Mesenchymal stem cell (in vitro differentiated cells and primary cell): ENCODE measurements at places on chromosomes 11 and 22.

DNA sequence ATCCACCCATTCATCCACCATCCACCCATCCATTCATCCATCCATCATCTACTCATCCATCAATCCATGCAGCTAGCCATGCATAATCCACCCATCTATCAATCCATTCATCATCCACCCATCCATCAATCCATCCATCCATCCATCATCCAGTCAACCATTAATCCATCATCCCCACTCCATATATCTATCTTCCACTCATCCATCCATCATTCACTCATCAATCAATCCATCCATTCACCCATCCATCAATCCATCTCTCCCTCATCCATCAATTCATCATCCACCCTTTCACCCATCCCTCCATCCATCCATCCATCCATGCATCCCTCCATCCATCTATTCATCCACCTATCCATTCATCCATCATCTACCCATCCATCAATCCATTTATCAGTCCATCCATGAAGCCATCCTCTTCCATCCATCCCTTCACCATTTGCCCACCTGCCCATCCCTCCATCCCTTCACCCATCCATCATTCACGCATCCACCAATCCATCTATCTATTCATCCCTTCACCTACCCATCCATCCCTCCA is 689.4 kb downstream of the BRD1 start:
- H3K36me3 ChIP-seq, result no peaks in the 10 kb centered on the region
- no peak overlapping the region for H3K27ac ChIP-seq
- H3K27me3 ChIP-seq, result no peaks in the 10 kb centered on the region
- H3K4me1 ChIP-seq, result no peaks in the 10 kb centered on the region
- DNase-seq, result no peak

DNA sequence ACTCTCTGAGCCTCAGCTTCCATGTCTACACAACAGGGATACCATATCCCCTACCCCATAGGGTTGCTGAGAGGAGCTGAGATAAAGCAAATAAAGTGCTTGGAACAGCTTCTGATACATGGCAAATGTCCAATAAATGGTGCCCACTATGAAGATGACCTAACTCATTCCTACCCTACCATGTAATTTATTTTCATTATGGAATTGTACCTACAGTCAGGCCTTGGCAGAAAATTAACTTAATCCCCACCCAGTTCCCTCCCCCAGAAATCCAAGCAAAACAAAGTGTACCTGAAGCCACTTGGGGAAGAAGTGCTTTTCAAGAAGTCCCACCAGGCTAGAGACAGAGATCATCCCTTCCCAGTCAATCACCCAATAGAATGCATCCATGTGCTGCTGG is 10.8 kb downstream of the SRRD start:
- H3K27ac ChIP-seq, result peak overlapping the region; percentile 53
- H3K27me3 ChIP-seq, result no peaks in the 10 kb centered on the region
- peaks cover 3% of the 10 kb centered on the region for H3K4me1 ChIP-seq
- no peak for DNase-seq
- H3K4me3 ChIP-seq, result no peak overlapping the region
- H3K36me3 ChIP-seq, result peaks cover 55% of the 10 kb centered on the region

DNA sequence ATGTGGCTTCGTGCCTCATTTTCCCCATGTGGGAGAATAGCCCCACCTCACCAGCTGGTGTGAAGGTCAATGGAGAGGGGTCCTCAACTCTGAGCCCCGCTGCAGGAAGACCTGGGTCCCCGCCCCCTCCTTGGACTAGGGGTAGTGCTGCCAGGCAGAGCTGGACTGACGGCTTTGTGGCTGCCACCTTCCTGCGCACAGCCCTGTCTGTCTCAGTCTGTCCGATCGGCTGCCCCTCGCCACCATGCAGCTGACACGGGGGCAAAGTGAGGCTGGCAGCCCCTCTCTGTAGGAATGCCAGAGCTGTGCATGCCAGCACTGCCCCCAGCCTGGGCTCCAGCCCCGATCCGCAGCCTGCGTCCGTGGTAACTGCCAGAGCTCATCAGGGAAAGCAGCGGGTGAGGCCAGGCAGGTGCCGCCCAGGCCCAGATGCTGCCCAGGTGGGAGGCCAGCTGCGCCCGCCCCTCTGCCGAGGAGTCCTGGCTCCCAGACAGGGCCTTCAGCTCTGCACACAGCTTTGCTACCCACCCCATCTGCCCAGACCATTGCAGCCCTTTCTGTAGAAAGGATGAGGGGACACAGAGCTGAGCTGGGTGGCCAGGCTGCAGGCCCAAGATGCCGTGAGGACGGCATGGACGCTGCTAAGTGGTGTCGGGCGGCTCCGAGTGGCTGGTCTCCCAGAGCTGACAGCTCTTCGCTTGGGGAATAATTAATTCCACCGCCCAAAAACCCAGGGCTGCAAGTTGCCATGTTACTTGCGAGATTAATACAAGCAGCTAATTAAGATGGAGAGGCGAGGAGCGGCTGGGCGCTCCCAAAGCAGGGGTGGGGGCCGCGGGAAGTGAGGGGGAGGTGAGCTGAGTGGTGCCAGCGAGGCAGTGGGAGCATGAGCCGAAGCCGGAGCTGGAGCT is 19.5 kb upstream of the FLRT1 start:
- no peaks in the 10 kb centered on the region for H3K36me3 ChIP-seq
- H3K27me3 ChIP-seq, result peaks cover 10% of the 10 kb centered on the region
- no peak overlapping the region for H3K27ac ChIP-seq
- no peak for DNase-seq

GRCh38 chr22:29258407-29259252 is 9.2 kb downstream of the RHBDD3 start:
- H3K4me3 ChIP-seq, result no peak overlapping the region
- DNase-seq, result no peak
- H3K36me3 ChIP-seq, result peaks cover 10% of the 10 kb centered on the region
- no peak overlapping the region for H3K27ac ChIP-seq
- H3K4me1 ChIP-seq, result peaks cover 2% of the 10 kb centered on the region

GRCh38 chr22:35544827-35545226 is 4.2 kb downstream of the RASD2 start:
- H3K4me1 ChIP-seq, result peaks cover 22% of the 10 kb centered on the region
- DNase-seq, result no peak
- H3K27me3 ChIP-seq, result peaks cover 68% of the 10 kb centered on the region
- no peak overlapping the region for H3K4me3 ChIP-seq
- H3K27ac ChIP-seq, result no peak overlapping the region

DNA sequence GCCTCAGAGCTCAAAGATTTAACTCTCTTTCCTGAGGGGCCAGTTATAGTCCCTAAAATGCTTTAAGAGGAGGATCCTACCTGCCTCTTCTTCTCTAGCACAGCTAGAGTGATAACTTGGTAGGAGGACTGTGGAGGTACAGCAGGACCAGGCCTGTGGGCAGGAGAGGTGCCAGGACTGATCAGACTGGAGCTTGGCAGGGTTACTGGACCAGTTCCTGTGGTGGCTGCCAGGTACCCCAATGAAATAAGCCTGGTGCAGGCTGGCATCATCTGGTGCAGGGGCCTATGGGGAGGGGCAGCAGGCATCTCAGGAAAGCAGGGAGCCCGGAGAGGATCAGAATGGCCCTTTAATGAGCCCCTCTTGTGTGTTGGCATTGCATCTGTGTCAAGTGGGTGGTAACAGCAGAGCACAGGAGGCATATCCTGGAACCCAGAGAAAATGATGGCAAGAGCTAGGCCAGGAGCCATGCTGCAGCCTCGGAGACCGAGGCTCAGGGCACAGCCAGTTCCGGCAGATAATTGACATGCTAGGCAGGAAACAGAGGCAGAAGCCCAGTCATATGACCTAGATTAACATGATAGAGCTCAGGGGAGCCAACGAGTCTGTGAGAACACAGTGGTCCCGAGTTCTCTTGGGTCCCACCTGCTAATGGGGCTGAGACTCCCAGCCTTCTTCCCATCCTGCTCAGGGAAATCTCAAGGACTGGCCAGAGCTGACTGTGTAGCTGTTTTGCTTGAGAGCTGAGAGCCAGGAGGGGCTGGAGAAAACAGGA is 187.5 kb upstream of the ZBED5 start:
- DNase-seq, result no peak
- no peak overlapping the region for H3K27ac ChIP-seq
- peaks cover 34% of the 10 kb centered on the region for H3K27me3 ChIP-seq
- H3K4me1 ChIP-seq, result no peaks in the 10 kb centered on the region
- no peaks in the 10 kb centered on the region for H3K36me3 ChIP-seq

DNA sequence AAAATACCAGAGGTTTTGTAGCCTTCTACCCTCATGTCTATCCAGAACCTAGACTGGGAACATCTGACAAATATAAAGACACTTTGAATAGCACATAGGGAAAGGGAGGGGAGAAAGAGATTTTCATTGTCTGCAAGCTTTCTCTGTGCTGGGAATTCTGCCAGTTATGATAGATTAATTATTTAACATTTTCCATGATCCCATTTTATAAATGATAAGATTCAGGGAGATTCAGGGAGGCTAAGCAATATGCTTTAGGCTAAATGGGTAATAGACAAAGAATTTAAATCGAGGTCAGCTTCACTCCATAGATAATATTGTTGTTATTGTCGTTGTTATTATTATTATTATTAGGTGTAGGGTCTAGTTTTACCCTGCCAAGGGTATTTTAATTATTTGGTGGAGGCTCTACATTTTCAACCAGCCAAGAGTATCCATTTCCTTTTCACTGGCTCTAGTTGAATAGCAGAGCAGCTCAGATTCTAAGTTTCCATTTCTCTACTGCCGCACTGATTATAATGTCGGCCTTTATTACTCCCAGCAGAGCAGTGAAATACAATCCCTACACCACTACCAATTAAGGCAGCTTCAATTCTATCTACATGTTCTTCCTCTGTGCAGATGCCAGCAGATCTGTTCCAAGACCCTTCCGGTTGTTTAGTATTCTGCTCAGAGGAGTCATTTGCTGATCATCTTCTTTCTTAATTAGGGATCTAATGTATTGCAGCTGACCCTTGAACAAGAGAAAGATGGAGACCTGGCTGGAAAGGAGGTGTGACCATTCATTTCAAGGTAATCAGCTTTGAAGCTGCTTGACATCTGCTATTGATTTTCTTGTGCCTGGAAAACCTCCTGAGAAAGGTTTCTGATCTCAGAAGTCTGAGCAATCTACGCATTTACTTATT is 23.8 kb upstream of the SYN3 start:
- no peaks in the 10 kb centered on the region for H3K36me3 ChIP-seq
- no peak overlapping the region for H3K4me3 ChIP-seq
- H3K27ac ChIP-seq, result no peak overlapping the region
- DNase-seq, result no peak
- no peaks in the 10 kb centered on the region for H3K27me3 ChIP-seq

DNA sequence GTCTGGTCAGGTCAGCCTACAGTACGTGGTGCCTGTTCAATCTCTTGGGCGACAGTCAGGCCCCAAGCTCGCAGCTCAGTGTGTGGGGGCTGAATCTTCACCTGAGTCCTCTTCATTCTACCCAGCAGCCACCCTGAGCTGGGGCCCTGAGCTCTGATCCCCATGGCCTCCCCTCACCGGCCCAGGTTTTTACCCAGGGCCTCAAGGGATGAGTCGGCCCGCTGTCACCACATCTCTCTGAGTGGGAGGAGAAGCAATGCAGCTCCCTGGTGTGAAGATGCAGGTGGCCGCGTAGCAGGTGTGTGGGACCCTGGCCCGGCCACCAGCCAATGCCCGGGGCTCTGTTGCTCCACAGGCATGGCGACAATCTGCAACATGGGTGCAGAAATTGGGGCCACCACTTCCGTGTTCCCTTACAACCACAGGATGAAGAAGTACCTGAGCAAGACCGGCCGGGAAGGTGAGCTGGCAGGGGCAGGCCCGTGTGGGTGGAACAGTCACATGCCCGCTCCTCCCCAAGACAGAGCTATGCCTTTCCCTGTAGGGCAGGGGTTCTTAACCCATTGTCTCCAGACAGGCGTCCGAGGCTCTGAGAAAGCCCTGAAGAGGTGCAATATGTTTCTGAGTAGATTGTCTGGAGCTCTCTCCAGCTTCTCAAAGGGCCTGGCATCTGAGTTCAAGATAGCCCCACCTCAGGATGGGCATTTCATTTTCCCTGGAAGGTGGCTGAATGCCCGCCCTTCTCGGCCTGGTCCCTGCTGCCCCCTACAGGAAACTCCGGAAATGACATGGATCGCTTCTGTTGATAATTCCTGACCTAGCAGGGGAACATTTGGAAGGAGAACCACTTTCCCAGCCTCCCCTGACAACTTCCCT is 26.9 kb downstream of the POLR3H start:
- H3K4me1 ChIP-seq, result peaks cover 20% of the 10 kb centered on the region
- peak; percentile 59 for DNase-seq
- peaks cover 57% of the 10 kb centered on the region for H3K36me3 ChIP-seq
- H3K4me3 ChIP-seq, result no peak overlapping the region
